BJ (cell line): ENCODE measurements at places on chromosomes 5 and 9.

- DNase-seq = peak; percentile 62
Observed at GRCh38 chr5:148909040-148909439, 82.6 kb downstream of the ADRB2 start.

DNA sequence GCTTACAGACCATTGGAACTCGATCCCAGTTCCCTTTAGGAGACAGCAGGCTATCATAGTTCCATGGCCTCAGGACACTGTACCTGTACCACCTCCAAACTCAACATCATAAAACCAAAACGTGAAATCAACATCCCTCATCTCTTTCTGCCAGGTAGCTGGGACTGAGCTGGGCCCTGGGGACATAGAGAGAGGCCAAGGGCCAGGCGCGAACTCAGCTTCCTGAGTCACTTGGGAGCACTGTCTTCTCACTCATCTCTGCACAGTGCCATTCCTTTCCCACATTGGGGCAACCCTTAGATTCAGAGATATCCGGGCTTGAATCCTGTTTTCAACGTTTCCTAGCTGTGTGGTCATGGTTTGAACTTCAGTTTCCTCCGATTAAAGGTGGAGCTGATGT is 12.2 kb downstream of the DAB2IP start:
- DNase-seq = no peak

- DNase-seq = no peak
Observed at GRCh38 chr9:7828334-7828733, 28.8 kb upstream of the DMAC1 start.

DNA sequence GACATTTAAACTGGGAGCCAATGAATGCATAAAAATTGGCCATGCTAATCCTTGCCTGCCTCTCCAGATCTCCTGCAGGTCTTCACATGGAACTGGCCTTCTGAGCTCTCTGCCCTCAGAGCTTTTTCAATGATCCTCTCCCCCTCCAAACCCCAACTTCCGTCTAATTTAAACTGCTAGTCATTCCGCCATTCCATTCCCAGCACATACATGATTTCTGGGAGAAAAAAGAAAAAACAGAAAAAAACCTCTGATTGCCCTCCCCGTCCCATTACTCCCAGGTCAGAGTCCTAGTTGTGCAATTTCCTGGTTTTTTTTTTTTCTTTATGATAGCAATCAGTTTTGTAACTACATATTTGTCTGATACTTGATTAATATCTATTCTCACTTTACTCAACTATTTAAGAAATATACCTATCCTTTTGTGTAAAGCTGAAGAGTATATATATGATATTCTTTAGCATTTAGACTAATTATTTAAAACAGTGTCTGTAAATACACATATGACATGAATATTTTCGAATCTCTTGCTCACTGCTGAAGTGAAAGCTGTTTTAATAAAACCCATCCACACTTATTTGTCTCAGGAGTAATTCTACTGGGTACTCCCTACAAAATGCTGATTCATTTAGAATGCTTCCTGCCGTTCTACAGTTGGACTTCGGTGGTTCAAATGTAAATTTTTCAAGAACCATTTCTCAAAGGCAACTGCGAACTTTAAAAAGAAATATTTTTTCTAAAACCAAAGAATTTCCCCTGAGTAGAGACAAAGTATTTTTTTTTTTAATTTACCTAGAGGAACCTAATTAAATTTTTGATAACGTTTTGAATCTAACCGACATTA is 1.6 kb downstream of the HINT1 start:
- DNase-seq = no peak

GRCh38 chr9:116055536-116055935 is 98.1 kb upstream of the PAPPA start:
- DNase-seq = no peak

GRCh38 chr9:90020276-90020871 is 415.6 kb downstream of the GADD45G start:
- no peak for DNase-seq

DNA sequence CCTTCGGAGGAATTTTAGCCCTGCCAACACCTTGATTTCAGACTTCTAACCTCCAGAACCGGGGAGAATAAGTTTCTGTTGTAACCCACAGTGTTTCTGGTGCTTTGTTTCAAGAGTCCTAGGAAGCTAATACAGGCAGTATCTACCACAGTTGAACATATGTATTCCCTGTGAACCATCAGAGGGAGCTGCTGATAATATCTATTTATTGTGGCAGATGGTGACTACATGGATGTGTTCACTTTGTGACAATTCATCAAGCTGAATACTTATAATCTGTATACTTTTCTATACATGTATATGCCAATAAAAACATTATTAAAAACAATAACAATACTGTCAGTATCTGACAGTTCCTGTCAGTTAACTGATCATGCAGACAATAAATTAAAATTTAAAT is 137.2 kb upstream of the GNA14 start:
- DNase-seq = no peak

GRCh38 chr5:124887223-124887622 is 140.8 kb upstream of the ZNF608 start:
- no peak for DNase-seq

GRCh38 chr9:19782005-19782404 is 6.8 kb downstream of the SLC24A2 start:
- DNase-seq = no peak

DNA sequence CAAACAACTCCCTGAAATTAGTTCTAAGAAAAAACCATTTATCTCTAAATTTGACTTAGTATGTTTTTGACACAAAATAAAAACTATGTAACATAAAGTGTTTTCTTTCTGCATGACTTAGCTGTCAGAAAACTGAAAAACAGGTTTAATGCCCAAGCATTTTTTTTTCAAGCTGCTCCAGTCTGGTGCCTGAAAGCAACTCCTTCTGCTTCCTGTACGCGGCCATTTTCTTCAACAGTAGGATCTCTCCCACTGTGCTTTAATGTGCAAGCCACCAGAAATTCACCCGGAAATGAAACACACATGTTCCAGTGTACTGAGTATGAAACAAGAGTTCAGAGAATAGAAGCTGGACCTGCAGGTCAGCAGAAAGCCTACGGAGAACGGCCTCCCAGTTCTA is 161.2 kb downstream of the MED27 start:
- DNase-seq = no peak

DNA sequence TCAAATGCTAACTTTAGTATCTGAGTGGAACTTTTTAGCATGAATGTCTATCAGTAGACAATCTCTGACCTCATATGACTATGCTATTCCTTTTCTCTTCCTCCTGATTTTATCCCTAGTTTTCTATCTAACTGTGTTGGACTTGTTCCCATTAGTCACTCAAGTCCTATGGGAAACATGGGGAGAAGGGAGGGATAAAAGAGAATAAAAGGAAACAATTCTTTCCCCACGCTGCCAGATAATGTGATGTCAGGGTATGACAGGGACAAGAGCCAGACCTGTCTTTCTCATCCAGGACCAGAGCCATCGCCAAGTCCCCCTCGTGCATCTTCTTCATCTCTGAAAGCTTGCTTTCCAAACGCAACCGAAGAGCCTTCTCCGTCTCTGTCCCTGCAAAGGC is 43.9 kb downstream of the CDK5RAP2 start:
- DNase-seq = no peak

DNA sequence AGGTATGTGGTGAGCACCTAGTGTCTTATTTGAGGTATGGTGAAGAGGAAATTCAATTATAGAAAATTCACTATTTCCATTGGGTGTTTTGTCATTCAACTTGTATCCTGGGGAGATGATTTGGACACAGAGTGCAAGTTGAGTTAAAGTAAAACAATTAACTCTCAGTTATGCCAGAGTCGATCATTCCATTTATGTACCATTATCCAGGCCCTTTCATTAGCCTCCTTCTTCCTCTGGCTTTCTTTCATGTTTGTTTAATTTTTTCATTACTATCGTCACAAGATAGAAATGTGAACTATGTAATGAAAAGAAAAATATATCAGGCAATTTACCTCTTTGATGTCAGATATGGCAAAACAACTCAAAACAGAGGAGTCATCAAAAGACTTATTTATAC is 1347.2 kb upstream of the NUDT12 start:
- no peak for DNase-seq

- no peak for DNase-seq
Observed at GRCh38 chr9:14314424-14314928, 535 bp upstream of the NFIB start.

DNA sequence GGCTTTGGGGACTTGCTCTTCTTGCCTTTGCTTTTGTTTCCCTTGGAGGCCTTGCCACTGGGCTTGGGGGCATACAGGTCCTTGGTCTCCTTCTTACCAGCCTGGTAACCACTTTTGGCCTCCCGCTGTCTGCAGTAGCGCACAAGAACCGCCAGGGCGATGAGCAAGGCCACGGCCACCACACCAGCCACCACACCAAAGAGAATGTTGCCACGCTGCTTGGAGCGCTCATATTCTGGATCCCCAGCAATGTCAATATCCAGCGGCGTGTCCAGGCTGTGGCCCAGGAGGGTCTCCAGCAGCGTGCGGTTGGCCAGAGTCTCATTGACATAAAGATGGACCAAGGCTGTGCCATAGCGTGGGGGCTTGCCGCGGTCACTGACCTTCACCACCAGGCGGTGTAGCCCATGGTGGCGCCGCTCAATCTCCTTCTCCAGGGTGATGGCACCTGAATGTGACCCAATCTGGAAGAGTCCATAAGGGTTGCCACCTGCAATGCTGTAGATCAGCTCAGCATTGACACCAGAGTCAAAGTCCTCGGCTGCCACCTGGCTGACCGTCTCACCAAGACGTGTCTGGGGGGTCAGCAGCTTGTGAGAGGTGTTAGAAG is 14.5 kb downstream of the PCDH1 start:
- DNase-seq = no peak

DNA sequence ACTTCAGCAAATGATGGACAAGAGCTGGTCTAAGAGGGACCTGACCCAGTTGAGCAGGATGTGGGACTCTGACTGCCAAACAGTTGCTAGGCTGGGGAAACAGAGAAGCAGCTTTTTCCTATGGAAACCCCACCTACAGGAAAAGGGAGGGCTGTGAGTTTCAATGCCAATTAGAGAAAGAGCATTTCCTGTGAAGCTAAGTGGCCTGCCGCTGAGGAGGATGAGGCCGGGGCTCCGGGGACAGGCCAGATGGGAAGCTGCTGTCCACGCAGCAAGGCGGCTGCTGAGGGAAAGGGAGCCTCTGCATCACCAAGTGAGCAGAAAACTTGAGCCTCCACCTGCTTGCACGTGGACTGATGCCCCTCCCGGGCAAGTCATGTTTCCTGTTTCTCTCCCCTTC is at the start of gene PCDH12:
Gene PCDH12 (minus strand): TSS at position 90 of the 400 bp plus-strand sequence. CDS start 351 bp downstream, outside the sequence.
- DNase-seq = no peak

DNA sequence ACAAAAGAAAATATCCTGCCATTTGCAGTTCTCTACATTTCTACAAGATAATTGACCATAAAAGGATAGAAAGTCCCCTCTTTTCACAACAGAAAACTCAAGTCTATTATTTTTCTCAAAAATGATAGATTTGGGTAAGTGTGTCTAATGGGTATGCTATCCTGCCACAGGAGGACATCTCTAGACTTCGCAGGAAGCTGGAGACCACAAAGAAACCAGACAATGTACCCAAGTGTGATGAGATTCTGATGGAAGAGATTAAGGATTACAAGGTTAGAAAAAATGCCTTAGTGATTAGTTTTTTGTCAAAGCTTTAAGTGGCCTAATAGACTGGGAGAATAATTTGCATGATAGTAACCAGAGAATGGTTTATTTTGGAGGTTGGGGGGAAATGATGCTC is 28.1 kb downstream of the RNF20 start:
- DNase-seq = no peak
